Mucosa of descending colon (tissue), 3 donors: ENCODE measurements at places on chromosomes 12 and 14. TPM values are rescaled to one million over a fixed set of nuclear protein-coding genes. Genes with fewer than 3 reads are reported as not detected.

DNA sequence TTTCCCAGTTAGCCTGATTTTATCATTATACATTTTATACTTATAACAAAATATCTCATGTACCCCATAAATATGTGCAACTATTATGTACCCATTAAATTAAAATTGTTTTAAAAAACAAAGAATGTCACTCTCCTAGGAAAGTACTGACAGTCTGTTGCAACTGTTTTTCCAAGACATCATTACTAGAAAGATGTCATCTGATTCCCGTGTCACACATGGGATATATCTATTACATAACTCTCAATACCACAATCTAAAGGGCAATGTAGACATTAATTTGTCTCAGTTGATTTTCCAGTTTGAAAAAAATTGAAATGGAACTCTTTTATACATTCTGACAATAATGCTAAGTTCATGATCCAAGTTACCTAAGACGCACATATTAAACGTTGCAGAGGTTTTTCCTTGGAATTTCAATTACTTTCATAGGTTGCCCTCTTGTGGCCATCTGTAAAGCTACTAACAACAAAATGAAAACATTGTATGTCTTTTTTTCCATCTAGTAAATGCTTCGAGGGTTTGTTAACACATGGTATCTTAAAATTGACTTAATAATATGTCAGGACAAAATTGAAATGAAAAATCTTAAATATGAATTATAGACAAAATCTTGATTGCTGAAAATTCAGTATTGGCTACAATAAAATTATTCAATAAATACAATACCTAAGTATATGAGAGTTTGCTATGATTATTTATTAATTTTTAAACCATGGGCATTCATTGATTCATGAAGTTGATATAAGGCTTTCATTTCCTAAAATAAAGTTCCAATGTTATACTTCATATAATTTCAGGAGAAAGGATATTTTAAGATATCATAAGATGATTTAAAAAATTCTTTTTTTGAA is 131.6 kb downstream of the PPFIA2 start:
- DNase-seq, result no peak

DNA sequence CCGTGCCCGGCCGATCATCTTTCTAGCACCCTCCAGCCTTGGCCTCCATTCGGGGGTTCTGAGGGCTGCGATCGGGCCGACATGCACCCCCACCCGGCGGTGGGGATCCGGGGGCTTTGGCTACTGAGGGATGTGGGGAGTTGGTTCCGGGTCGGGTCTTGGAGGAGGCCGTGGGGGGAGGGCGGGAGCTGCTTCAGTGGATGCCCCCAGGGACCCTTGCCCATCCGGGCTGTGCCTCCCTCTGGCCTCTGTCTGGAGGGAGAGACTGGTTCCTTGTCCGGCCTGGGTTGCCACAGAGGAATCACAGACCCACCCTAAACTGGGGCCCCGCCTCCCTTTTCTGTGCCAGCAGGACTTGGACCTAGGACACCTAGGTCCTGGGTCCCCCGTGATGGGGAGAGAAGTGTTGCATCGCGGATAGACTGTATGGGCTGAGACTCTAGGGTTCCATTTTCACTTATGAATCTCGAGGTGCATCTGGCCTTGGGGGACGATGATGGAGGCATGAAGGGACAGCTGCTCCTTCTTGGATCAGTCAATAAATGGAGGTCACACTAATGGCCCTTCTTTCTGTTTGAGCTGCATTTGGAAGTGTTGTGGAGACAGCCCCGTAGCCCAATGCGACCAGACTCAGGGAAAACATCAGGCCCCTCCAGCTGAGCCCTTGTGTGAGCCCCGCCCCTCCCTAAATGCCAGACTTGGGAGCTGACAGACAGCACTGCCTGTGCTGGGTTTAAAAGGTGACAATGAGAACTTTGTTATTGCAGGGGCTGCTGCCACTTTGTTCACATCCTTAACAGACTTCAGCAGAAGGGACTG is 577 bp downstream of the DTX3 start:
- no peak for DNase-seq

GRCh38 chr12:93783832-93784231 is 106.7 kb downstream of the CRADD start:
- no peak for DNase-seq

Gene PPP4R4
- total RNA-seq, result not detected

- no peak for DNase-seq
These were observed 46.1 kb downstream of the CYP46A1 start for GRCh38 chr14:99729991-99730875.

DNA sequence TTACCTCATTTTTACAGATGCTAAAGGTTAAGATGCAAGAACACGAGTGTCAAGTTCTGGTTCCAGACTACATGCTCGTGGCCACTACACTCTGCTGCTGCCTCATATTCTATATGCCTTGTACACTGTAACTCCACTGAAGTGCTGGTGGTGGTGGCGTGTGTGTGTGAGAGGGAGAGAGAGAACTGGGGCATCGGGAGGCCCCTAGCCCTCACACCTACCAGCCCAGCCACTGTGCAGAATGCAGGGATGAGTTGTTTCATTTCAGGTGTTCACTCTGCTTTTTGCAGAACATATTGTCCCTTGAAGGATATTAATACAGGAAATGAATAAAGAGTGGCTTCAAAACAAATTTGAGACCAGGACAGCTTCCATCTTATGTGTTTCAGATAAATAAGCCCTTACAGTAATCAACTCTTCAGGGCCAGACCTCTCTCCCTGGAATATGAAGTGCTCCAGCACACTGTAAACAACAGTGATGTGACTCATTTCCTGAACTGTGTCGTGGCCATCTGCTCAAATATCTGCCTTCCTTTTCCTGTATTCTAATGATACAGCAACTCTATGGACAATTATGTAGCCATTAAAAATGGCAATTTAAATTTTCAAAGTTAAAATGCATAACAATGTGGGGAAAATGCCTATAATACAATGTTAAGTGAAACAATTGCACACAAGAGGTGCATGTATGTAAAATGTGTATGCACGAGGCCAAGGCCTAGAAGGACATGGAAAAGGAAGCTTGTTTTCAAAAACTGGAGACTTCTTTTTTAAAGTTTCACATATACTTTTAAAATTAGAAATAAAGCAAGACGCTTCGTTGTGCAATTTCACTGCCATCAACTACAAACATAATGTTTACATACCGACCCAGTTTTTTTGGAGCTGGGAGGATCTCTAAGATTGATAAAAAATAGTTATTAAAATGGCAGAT is 215.4 kb downstream of the PELI2 start:
- no peak for DNase-seq

Gene RERG
- total RNA-seq, result 5.2 TPM

GRCh38 chr12:116060764-116061163 is 216.7 kb downstream of the MED13L start:
- DNase-seq, result no peak

DNA sequence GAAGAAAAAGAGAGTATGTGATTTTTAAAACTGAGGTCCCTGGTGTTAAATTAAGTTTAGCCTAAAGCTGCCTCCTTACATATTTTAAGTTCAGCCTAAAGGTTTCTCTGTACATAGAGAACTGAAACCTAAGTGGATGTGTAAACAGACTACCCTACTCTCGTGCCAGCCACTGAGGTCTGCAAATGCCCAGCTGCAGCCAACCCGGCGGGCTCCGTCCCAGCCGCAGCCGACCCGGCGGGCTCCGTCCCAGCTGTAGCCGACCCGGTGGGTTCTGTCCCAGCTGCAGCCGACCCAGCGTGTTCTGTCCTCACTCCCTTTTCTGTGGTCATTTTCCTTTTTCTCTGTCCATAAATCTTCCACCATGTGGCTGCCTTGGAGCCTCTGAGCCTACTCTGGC is 97.2 kb upstream of the SFSWAP start:
- no peak for DNase-seq

- DNase-seq, result no peak
These were observed 51.2 kb upstream of the AMN start for GRCh38 chr14:102870994-102871831.

DNA sequence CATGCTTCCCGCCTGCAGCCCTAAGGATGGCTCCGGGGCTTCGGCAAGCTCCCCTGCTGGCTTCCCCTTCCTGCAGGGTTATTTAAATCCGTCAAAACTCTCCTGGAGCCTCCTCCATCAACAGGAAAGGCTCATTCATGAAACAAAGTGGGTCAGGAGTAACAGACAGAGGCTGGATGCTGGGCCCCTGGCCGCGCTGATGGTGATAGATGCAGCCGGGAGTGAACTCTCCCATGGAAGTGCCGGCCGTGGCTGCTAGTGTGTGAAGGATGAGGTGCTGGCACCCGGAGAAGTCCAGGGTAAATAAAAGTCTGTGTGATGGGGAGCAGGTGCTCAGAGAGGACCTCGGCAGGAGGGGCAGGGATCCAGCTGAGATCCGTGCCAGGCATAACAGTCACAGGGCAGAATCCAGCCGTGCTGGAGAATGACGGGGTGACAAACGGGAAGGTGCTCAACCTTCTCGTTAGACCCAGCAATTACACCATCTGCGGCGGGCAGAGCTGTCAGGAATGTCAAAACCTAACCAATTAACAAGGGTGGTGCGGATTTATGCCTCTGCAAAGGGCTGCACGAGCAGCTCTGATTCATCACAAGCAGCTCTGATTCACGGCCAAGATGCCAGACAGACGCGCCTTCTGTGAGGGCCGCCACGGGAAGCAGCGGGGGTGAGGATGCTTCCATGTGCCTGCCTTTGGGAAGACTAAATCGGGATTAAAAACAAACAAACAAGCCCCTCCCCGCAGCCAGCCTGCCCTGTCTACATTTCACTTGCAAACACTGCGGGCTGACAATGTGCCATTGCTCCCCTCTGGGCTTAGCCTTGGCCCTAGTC is 55.6 kb downstream of the SYNE3 start:
- DNase-seq, result no peak

DNA sequence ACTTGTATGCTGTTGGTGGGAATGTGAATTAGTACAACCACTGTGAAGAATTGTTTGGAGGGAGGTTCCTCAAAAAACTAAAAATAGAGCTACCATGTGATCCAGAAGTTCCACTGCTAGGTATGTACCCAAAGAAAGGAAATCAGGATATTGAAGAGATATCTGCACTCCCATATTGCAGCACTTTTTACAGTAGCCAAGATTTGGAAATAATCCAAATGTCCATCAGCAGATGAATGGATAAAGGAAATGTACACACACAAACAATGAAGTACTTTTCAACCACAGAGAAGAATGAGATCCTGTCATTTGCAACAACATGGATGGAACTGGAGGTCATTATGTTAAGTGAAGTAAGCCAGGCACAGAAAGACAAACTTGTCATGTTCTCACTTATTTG is 25.9 kb downstream of the TIGAR start:
- no peak for DNase-seq

GRCh38 chr14:54343272-54344121 is 53.3 kb upstream of the CDKN3 start:
- DNase-seq, result no peak

DNA sequence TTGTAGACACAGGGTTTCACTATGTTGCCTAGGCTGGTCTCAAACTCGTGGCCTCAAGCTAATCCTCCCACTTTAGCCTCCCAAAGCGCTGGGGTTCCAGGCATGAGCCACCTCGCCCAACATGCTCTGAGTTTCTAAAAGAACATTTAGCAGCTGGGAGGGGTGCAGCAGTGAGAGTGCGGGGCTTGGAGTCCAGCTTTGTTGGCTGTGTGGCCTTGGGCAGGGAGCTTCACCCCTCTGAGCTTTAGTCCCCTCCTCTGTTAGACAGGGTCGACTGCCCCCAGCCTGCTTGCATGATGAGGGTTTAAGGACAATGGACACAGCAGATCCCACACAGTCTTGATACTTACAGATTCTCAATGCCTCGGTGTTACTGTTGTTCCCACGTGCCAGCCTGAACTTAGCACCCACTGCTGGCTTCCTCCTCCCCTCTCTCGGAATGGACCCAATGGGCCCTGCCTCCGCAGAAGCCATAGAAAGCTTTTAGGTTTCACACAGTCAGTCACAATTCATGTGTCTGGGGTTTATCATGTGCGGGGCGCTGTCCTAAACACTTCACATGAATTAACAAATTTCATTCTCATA is 54.6 kb downstream of the PSMA6 start:
- DNase-seq, result no peak

DNA sequence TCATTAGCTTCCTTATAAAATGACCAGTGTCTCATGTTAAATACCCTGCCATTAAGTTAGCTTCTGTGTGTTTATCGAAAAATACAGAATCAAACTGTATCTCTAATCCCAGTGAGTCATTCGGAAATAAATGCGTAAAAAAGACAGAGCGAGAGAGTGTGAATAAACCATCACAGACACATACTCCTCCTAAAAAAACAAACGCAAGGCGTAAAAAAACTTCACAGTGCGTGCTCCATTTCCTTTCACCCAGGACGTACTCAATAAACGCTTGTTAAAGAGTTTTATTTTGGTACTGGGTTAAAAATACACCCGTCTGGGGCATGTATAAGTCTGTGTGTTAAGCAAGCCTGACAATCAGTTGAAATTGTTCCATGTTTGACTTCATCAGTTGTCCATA is 58.8 kb upstream of the ISM2 start:
- DNase-seq, result no peak

DNA sequence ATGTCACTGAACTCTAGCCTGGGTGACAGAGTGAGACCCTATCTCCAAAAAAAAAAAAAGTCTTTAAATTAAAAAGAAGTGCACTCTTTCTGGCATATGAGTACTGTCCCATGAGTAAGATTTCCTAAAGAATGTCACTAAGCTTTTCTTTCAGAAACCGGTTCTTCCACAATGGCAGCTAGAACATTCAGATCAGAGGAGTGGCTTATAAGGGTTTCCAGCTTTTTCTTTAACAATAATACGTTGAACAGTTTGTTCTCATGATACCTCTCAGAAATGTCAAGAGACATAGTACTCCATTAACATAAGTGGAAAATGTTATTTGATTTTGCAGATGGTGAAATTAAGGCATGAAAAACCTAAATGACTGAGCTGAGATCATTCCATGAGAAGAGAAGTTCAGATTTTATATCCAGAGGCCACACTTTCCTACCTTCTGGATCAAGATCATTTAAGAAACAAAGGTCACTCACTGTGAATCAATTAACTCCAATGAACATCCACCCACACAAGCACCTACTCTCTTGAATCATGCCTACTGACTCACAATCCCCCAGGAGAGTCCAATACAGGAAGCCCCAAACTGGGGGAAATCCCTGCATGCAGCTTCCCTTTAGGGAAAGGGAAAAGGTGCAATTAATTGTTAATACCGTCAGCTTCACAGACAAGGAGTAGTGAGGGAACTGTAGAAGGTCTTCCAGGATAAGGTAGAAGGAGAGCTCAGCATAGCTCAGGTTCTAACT is 86.9 kb downstream of the SPTSSA start:
- no peak for DNase-seq

DNA sequence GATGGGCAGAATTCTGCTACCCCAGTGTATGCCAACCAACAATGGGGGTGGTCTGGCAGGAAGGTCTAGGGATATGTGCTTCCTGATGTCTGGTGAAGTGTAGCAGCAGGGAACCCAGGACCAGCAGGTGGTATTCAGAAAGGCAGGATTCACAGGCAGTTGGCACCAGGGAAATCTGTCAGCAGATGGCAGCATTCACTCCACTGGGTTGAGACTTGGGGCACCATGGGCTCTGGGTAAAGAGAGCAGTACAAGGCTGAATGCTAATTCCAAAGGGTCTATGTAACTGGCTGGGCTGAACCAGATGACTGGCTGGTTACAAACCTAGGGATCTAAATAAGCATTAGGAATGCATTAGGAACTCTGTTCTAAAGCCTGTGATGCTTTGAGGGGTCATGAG is 466.9 kb upstream of the STXBP6 start:
- DNase-seq, result no peak

Gene SPRING1
- 53.7 TPM for total RNA-seq

GRCh38 chr12:124940393-124941169 is 26.1 kb upstream of the UBC start:
- DNase-seq, result peak; percentile 95
